Muscle of arm (tissue), 14 donors: ENCODE measurements at places on chromosomes 12 and 14.

- DNase-seq: no peak
These were observed 6.3 kb downstream of the ZFP36L1 start for GRCh38 chr14:68786491-68787091.

DNA sequence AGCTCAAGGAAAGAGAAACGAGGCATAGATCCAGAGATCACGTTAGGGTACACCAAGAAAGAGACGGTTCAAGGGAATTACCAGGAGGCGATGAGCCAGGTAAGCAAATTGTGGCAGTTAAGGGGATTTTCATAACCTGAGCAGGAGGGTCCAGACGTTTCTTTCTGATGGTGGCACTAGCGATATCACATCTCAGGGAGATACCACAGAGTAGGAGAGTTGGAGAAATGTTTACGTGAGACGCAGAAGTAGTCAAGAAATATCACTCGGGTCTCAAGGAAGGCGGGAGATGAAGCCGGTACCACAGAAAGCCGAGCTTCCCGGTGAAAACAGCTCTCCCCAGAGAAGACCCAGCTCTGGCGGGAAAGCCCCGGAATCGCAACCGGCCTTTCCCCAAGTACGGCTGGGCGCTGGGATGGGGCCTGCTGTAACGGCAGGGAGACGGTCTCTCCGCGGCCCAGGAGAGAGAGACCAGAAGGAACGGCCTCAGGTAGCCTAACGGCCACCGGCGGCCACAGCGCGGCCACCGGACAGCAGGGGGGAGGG lies 485 bp downstream of the SENP1 start:
- DNase-seq: peak; percentile 38

DNA sequence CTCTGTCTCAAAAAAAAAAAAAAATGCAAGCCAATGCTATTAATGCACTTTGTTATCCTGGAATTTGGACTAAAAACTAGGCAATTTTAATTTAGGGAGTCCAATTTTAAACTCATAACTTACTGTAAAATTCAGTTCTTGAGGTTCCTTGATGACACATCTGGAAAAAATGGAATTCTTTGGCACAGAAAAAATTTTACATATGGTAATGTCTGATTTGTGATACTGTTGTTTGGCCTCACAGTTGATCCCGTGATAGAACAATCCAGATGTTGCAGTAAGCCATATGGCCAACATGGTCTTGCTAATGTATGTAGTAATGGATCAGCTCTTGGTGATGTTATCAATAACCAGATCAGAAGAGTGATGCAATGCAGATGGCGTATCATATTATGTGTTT lies 1089.8 kb downstream of the FLRT2 start:
- DNase-seq: no peak

DNA sequence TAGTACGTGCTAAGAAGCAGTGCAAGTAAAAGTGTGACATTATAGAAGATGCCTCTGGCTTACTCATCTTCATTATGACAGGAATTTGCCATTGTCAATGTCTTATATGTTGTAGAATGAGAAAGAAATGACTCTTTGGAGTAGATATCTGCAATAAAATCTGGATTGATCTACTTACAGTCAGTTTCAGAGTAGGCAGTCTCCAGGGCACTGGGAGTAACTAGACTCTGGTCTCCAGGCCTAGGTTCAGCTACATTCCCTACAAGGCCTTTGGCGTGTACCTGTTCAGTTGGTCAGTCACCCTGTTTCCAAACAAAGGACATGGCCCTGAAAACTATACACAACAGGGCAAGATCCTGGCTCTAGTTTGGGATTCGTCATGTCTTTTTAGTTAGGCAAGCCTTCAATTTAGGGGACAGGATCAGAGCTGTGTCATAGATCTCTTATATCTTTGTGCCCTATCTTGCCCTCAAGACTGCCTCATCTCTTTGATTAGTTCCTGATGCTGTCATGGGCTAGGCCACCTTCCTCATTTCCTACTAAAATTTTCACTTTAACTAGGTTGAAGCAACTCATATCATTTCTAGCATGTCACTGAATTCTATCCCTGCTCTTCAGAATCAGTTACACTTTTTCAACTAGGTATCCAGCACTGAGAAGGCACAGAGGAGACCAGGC lies 410.0 kb downstream of the RAD51B start:
- DNase-seq: no peak

GRCh38 chr14:104873380-104874055 lies 8.4 kb downstream of the CEP170B start:
- no peak for DNase-seq

- no peak for DNase-seq
These were observed 369.7 kb upstream of the SYT1 start for GRCh38 chr12:78494911-78495310.

- DNase-seq: peak; percentile 47
These were observed 74.6 kb downstream of the CIT start for GRCh38 chr12:119802472-119802871.

GRCh38 chr14:72213424-72213823 lies 281.2 kb downstream of the RGS6 start:
- DNase-seq: no peak

DNA sequence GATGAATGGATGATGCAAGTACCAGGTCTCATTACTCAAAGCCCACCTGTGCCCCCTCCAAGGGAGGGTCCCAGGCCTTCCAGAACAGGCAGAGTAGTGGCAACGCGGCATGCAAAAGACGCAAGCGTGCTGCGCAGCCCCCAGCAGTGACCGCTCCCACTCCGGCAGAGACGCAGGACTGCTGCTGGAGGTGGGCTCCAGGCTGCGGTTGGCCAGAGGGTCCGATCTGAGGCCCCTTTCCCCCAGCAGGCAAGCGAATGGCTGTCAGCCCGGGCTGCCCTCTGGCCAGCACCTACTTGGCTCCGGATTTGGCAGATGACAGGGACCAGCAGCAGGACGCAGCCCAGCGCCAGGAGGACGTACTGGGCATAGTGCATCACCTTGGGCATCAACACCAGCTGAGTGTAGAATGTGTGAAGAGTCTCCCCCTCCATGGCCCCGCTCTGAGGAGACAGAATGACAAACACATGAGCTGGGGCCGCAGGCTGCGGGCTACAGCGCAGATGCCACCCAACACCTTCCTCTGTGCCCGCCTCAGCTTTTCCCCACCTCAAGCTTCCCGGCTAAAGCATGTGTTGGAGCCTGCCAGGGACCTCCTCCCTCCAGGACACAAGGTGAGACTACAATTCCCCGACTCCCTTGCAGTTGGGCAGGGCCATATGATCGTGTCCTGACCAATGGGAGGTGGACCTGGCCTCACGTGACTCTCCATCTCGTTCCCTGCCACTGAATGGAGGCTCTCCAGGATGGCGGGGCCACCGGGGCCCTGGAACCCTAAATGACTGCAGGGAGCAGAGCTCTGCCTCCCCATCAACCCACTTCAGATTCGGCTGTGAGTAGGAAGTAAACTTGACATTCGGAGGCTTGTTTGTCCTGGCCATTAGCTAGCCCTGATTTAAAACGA lies 77.4 kb downstream of the SCARB1 start:
- peak; percentile 90 for DNase-seq

DNA sequence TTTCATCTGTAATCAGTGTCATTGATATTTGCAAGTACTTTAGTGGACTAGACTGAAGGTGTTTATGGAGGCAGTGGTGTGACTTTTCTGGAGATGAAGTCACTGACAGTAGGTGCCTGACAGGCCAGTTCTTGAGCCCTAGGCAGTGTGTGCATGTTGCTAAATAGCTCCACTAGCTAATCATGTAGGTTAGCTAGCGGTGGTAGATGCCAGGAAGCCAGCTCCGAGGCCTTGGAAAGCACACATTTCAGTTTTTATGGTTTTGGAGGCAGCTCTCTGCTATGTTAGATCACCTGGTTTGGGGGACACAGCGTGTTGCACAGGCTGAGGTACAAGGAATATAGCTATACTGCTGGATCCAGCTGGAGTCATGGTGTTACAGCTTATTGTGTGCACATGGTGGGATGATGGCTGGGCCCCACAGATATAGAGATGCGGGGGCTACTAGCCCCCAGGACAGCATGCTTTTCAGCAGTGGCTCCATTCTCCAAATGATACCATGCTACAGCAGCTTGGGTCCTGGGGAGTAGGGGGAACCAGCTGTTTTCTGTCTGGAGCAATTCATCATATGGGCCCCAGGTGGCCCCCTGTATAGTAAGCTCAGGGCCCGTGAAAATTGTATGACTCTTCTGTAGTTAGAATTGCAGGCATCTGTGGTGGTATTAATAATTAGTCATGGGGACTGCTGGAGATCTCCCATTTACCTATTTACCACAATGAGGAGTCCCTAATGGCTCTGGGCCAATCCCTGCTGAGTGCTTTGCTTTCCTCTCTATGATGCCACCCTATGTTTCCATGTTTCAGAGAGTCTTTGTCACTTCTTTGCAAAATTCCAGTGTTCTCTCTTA lies 367.2 kb upstream of the LMO3 start:
- no peak for DNase-seq

GRCh38 chr14:59150990-59151389 lies 37.5 kb upstream of the DAAM1 start:
- no peak for DNase-seq

- no peak for DNase-seq
These were observed 1.2 kb upstream of the LAG3 start for GRCh38 chr12:6771091-6771495.

DNA sequence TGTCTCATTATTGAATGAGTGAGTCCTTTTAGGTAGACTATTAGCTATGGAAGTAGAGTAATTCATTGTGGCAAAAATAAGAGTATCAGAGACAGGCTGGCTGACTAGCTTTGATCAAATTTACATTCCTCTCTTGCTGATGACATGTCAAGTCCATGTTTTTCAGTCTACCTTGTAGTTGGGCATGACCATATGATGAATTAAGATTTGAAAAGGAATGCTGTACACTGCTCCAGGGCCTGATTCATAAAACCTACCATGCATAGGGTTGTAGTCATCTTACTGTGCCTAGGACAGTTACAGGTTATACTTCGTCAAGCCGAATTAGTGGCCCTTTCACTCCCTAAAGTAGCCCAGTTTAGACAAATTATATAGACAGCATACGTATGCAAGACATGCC lies 545.7 kb upstream of the MIS18BP1 start:
- DNase-seq: no peak

GRCh38 chr12:80690513-80690912 lies 16.9 kb upstream of the MYF6 start:
- DNase-seq: no peak

DNA sequence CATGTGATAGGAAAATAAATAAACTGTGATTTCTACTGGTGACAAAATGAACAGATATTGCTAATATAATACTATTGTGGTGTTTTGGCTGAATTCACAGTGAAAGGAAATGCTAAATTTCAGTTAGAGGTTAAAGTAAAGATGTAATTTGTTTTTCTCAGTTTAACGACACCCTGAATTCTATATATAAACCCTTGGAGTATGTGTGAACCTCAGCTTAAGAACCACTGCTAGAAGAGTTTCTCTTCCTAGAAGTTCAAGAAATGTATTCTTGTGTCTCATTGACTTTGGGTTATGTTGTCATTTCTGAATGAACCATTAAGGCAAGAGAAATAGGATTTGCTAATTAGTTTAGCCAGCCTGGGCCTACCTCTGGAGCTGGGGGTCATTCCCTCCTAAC lies 8.2 kb downstream of the FBXO34 start:
- DNase-seq: no peak

GRCh38 chr14:73166399-73166798 lies 30.1 kb downstream of the PSEN1 start:
- DNase-seq: no peak

DNA sequence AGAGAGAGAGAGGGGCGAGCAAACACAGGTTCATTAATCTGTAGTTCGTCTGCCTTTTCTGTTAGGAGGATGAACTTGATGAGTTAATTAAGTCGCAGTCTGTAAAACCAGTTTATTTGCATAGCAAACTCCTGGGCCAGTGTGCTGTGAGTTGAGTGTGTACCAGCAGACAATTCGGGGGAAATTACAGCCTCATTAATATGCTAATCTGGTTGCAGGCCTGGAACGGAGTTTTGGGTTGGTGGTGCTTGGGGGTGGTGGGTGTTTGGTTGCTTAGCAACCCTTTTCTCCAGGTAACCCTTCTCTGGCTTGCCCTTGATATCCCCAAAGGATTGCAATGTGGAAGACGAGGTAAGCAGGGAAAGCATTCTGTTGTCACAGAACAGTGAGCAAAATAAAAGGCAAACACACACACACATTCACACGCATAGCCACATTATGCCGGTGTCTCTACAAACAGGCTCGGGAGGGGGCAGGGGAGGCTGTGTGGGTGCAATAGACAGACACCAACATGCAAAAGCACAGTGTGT lies 29.2 kb upstream of the LHX5 start:
- DNase-seq: no peak

DNA sequence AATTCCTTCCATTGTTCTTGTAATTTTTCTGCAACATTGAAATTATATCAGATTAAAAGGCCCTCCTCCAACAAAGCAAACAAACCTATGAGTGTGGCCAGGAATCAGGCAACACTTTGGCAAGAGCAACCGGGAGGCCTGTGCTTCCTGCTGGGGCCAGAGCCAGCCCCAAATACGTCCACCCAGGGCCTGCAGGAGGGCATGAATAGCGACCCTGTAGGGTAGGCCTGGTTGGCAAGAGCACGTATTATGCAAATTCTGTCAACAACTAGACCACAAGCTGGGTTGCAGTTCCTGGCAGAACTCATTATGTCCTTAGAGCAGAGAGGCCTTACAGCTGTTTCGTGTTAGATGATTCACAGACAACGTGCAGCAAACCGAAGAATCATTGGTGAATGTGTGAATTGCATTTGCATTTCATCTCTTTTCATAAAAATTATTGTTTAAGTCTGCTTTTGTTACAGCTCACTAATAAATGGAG lies 26.9 kb upstream of the LGALS3 start:
- peak; percentile 76 for DNase-seq

- DNase-seq: no peak
These were observed 6.4 kb downstream of the KTN1 start for GRCh38 chr14:55586411-55586810.

DNA sequence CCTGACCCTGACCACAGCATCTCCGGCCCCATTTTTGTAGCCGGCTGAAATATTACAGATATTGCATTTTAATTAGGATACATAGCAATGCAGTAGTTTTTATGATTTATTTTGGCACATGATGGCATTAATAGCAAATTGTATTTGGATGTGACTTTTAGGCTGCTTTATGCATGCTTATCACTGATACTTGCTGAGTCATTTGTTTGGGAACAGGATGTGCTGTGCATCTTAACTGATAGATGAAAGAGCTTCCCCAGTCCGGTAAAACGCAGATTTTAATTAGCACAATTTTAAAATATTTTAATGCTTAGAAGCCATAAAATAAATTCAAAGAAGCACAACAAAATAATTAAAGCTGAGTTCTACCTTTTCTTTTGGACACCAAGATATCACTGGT lies 90.7 kb downstream of the OTOGL start:
- DNase-seq: no peak
